ENCODE measurements at places on chromosomes 6 and 20. TPM values are rescaled to one million over a fixed set of nuclear protein-coding genes. Genes with fewer than 3 reads are reported as not detected.

The C20orf202 gene
- total RNA-seq, result not detected

The SLC22A7 gene
- not detected for total RNA-seq

The ANKRD66 gene
- not detected for total RNA-seq

The C6orf58 gene
- not detected for total RNA-seq

The HLA-DPB1 gene
- total RNA-seq, result 21.3 TPM

The FERMT1 gene
- 68.8 TPM for total RNA-seq

- H3K4me3 ChIP-seq, result no peak overlapping the region
- no peak for DNase-seq
- no peak overlapping the region for H3K27ac ChIP-seq
- H3K27me3 ChIP-seq, result no peaks in the 10 kb centered on the region
These were observed 270.4 kb upstream of the JARID2 start for GRCh38 chr6:14975471-14975817.

GRCh38 chr6:7073821-7074525 lies 33.8 kb upstream of the RREB1 start:
- no peak overlapping the region for H3K27ac ChIP-seq
- H3K36me3 ChIP-seq, result no peaks in the 10 kb centered on the region
- no peak overlapping the region for H3K4me3 ChIP-seq
- H3K4me1 ChIP-seq, result no peaks in the 10 kb centered on the region
- no peaks in the 10 kb centered on the region for H3K27me3 ChIP-seq
- peak; percentile 30 for DNase-seq

DNA sequence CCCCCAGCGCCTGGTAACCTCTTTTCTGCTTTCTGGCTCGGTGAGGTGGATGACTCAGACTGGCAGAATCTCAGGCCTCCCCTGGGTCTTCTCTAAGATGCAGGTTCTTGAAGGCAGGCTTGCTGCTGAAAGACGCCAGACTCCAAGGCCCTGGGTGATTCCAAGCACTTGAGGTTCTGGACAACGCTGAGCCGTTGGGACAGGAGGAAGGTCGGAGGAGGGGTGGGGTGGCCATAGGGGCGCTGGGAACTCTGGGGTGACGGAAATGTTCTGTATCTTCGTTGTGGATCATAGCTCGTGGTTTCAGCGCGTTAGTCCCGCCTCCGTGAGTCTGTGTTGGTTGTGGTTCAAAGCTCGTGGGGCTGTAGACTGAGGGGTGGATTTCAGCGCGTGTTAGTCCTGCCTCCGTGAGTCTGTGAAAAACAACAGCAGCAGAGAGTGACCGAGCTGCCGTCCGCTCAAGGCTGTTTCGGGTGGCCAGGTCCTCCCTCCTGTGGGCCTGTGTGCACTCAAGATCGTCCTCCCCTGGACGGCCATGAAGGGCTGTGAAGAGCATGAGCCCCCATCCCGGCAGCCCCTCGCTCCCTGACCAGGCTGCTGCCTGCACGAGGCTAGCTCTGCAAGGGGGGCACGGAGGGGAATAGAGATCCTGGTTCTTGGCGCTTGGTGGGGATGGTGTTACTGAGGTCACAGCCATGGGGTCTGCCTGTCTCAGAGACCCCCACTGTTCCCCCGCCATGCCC lies 7.7 kb downstream of the NTSR1 start:
- H3K4me1 ChIP-seq, result no peaks in the 10 kb centered on the region
- no peaks in the 10 kb centered on the region for H3K27me3 ChIP-seq
- no peaks in the 10 kb centered on the region for H3K36me3 ChIP-seq
- H3K4me3 ChIP-seq, result no peak overlapping the region

DNA sequence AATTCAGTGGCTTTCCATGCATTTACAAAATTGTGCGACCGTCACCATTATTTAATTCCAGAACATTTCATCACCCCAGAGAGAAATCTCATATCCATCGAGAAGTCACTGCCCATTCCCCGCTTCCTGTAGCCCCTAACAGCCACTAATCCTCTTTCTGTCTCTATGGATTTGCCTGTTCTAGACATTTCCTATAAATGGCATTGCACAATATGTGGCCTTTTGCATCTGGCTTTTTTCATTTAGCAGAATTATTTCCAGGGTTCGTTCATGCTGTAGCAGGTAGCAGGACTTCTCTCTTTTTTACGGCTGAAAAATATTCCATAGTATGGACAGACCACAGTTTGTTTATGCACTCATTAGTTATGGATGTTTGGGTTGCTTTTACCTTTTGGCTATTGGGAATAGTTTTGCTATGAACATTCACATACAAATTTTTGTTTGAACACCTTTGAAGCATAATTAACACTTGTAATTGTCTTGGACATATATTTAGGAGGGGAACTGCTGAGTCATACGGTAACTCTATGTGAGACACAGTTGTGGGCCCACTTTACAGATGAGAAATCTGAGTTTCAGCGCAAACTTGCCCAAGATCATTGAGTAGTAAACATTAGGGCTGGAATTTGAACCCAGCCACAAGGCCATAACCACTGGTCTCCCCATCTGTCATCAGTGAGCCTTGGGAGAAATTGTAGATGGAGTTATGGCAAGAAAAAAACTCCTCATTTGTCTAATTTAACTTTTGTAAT lies 126.9 kb downstream of the BMP7 start:
- H3K4me1 ChIP-seq, result no peaks in the 10 kb centered on the region
- no peak for DNase-seq
- no peak overlapping the region for H3K4me3 ChIP-seq
- H3K27ac ChIP-seq, result no peak overlapping the region

DNA sequence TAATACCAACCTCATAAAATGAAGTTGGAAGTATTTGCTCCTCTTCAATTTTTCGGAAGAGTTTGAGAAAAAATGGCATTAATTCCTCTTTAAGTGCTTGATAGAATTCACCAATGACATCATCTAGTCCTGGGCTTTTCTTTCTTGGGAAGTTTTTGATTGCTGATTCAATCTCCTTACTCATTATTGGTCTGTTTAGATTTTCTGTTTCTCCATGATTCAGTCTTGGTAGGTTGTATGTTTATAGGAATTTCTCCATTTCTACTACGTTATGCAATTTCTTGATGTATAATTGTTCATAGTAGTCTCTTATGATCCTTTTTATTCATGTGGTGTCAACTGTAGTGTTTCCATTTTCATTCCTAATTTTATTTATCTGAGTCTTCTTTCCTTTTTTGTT lies 176.9 kb upstream of the PRND start:
- H3K4me1 ChIP-seq, result no peaks in the 10 kb centered on the region
- H3K4me3 ChIP-seq, result no peak overlapping the region
- no peak for DNase-seq

- no peak overlapping the region for H3K4me3 ChIP-seq
- H3K27me3 ChIP-seq, result no peaks in the 10 kb centered on the region
- H3K36me3 ChIP-seq, result no peaks in the 10 kb centered on the region
- no peak for DNase-seq
- no peak overlapping the region for H3K27ac ChIP-seq
These were observed 81.8 kb downstream of the RNF217 start for GRCh38 chr6:125044066-125044465.
